ENCODE measurements at places on chromosomes 1 and 21.

DNA sequence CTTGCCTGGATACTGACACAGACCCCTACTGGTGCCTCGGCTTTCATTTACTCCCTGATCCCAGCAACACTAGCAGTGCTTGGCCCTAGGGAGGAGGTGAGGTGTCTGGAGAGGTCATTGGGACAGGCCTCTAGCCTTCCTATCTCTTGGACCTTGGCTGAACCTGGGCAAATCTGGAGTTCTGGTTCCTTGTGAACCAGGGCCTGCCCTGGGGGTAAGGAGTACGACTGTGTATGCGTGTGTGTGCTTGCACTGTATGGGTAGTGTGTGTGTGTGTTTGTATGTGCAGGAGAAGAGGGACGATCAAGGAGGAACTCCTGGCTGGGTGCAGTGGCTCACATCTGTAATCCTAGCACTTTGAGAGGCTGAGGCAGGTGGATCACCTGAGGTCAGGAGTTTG lies 252.7 kb upstream of the CSF3R start:
- DNase-seq, result no peak

DNA sequence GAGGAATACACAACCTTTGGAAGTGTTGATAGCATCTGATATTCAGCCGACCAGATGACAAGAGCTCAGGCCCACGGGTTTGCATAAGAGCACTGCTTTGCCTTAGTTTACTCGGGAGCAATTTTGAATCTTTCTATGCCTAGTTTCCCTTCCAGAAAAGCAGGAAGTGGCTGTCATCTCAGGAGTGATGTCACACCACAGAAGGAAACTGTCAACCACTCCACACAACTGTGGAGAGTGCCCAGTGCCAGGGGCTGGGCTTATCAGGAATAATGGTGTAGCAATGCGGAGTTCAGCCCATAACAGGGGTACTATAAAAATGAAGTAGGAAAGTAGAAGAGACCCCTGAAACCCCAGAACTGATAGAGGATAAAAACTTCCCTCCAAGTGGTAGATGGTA lies 28.4 kb downstream of the NTPCR start:
- DNase-seq, result no peak

DNA sequence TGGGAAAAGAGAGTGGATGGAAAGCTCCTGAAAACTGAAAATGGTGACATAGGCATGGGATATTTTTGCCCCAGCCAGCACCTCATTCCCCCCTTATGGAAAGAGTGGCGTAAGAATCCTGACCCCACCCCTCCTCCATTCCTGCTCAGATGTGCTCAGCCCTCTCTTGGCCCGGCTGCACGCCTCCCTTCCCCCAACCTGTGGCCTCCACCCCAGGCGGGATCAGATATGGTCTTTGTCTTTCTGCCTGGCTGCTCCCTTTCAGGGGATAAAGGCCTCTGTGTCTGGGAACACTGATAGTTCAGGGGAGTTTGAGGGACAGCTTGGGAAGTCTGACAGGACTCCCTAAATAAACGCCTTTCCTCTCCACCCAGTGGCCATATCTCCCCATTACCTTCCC lies 49.8 kb downstream of the KIRREL1 start:
- no peak for DNase-seq

GRCh38 chr1:161235957-161236775 lies 1.8 kb downstream of the NR1I3 start:
- no peak for DNase-seq

DNA sequence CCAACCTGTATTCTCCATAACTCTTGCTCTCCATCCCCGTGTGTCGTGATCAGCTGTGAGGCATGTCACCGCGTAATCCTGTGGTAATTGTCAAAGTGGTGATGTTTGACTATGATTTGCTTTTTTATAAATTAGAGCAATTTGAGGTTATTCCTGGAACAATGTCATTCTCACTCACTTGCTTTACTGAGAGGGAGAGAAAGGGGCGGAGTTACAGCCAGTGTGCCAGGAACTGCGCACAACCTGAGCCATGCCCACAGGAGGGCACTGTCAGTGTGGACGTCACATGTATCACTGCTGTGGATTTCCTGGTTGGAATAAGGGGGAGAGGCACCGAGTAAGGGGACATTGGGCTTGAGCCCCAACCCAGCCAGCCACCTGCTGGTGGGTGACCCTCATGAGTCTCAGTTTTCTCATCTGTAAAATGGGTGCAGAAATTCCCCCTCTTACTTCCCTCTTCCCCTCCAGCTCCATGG lies 6.9 kb downstream of the ADGRB2 start:
- DNase-seq, result no peak

DNA sequence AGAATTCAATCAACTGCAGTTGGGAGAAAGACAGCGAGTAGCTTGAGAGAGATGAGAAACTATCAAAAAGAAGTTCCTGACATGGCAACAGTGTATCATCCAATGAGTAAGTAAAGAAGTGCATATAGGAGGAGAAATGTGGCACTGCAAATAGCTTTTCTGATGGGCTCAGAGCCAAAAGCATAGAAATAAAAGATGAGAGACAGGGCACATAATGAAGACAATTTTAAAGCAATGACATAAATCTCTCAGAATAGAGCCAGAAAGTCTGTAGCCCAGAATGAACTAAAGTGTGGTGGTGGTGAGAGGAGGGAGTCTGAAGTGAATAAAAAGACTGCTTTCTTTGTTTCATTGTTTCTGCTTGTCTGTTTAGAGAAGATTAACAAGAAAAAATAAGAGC lies 34.3 kb downstream of the TNFSF18 start:
- DNase-seq, result no peak

GRCh38 chr1:34131396-34132160 lies 33.5 kb downstream of the CSMD2 start:
- DNase-seq, result no peak

DNA sequence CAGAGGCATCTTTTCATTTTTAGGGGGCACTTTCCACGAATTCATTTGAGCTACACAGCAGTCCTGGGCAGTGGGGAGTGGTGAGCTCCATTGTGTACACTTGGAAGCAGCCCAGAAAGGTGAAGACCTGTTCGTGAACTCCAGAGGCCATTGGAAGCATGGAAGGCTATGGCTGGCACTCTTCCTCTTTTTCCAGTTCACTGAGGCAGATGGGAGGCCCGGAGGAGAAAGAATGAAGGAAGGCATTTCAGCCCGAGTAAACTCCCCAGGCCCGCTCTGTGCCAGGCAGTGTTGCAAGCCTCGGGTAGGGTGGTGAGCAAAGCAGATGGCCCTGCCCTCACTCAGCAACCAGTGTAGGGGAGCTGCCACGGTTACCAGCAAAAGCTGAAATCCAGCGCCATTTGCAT lies 673 bp upstream of the DHCR24 start:
- DNase-seq, result no peak

- DNase-seq, result no peak
Observed at GRCh38 chr1:3024588-3024987, 3.3 kb downstream of the ACTRT2 start.

DNA sequence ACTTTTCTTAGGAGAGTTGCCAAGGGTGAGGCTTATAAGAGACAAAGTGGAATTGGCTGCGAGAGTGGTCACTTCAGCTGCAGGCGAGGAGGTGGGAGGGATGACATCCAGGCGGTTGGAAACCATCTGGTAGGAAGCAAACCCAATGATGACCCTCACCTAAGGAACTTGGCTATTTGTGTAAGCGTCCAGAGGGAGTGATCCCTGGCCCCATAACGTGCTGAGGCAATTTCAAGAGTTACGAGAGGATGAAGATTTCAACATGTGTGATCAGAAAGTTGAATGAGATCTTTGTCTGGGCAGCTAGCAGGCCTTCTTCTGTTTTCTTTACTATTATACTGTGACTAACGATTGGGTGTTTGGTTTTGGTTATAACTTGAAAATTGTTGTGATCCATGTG lies 102.7 kb upstream of the VANGL1 start:
- no peak for DNase-seq

DNA sequence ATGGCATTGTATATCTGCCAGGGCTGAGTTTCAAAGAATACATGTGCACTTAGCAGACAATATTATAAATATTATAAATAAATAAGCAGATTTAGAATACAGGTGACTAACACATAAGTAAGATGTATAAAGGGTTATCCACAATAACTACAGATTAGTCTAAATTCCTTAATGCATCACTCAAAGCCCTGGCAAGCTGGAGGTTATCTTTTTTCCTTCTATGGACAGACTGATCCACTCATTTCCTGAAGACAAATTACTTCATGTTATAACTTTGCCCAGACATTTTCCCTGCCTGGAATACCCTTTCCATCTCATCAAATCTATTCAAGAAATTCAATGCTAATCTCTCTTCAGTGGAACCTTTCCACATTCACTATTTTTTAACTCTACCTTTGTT lies 38.8 kb downstream of the LUZP1 start:
- no peak for DNase-seq

- DNase-seq, result no peak
Observed at GRCh38 chr1:31675756-31676155, 28.1 kb downstream of the COL16A1 start.

- no peak for DNase-seq
Observed at GRCh38 chr1:16026723-16027484, 5.1 kb downstream of the CLCNKA start.

GRCh38 chr1:109517337-109517736 lies 7.8 kb upstream of the AMIGO1 start:
- no peak for DNase-seq

- DNase-seq, result no peak
Observed at GRCh38 chr1:228989992-228990827, 254.9 kb downstream of the RHOU start.

DNA sequence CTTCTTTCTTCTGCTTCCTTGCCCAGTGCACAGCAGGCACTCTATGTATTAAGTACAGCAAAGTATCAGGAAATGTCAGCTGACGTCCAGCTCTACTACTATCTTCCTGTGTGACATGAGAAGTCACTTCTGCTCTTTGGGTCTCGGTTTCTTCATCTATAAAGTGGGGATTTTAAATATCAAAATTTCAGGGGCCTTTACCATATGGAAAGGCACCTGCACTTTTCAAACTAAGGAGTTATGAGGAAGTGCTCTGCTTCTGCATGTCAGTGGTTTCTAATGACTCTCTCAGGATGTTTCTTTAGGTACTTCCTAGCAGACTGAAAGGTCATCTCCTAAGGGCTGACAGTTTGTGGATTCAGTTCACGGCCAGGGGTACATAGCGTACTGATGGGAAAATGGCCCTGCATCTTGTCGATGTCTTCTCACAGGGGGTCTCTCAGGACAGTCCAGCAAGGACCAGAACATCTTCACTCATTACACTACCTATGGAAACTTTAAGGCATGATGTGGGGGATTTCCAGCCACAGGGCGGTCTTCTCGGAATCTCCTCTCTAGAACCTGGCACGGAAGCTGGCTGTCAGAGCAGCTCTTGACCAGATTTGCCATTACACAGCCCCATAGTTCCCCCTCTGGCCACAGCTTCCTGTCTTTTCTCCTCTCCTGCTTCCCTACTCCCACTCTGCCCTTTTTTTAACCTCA lies 42.0 kb upstream of the MTF1 start:
- DNase-seq, result no peak

DNA sequence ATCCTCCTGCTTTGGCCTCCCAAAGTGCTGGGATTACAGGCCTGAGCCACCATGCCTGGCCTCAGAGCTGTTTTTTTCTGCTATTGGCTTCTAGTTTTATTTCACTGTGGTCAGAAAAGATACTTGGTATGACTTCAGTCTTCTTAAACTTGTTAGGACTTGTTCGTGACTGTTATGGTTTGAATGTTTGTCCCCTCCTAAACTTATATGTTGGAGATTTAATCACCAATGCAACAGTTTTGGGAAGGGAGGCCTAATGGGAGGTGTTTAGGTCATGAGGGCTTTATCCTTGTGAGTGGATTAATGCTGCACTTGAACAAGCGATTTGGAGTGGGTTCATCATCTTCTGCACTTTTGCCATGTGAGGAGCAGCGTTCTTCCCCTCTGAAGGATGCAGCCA lies 24.5 kb upstream of the SOD1 start:
- no peak for DNase-seq

DNA sequence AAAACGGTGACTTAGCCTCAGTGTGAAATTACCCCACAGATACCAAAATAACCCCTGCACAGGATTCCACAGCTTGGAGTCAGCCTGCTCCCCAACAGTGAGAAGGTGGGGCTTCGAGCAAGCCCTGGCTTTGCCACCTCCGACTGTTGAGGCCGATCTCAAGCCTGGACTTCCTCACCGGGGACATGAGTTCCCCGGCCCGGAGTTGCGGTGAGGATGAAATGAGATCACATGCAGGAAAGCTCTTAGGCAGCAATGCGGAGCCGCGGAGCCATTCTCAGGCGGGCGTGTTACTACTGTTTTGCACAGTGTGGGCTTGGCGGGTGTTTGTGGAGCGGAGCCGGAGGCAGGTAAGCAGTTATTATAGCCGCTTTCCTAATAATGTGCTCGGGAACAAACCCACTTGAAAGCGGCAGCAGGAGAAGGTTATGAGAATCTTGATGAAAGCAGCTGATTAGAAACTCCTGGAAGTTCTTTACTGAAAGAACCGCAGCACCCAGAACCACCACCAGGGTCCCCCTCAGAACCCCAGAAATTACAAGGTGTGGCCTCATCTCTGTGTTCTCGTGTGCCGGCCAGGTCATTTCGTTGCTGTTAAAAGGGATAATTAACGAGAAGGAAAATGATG lies 3.9 kb upstream of the CLSTN1 start:
- no peak for DNase-seq

DNA sequence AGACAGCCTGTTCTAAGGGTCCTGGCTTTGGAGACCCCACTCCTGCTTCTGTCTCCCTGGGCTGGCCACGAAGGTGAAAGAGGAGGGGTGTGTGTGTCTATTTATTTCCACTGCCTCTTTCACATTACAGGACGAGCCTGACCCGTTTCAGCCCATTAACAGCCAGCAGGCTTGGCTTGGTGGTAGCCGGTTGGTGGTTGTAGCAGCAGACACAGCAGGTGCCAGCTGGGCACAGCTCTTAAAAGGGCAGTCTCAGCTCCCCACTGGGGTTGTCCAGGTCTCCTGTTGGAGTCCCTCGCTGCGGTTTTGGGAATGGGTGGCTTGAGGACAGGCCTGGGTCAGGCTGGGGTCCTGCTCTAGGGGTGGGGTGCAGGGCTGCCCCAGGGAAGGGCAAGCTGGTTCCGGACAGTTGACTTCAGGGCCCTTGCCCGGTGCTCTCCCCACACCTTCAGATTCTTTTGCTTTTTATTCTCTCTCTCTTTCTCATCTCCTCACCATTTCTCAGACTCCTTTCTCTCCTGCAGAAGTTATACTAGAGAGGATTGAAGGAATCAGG lies 84.6 kb downstream of the ACTL8 start:
- DNase-seq, result no peak

GRCh38 chr1:59693406-59693805 lies 121.3 kb upstream of the HOOK1 start:
- no peak for DNase-seq

GRCh38 chr1:151325646-151326429 lies 1.4 kb downstream of the PI4KB start:
- DNase-seq, result no peak

- peak; percentile 43 for DNase-seq
Observed at GRCh38 chr1:156813750-156814570, 2.7 kb downstream of the SH2D2A start.

DNA sequence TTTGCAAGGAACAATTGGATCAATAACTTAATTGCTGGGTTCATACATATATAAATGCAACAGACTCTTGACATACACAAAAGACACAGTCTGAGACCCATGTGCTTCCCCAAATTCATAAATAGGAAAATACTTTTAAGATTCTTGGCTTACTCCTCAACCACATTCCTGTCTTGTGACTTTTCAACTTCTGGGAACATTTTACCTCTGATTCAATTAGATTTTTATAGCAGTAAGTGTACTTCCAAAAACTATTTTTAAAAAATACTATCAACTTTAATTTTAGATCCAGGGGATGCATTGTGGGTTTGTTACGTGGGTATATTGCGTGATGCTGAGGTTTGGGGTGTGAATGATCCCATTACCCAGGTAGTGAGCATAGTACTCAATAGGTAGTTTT lies 406.7 kb downstream of the RPS6KC1 start:
- DNase-seq, result no peak
